ENCODE measurements at places on chromosomes 1 and 21. TPM values are rescaled to one million over a fixed set of nuclear protein-coding genes. Genes with fewer than 3 reads are reported as not detected.
A peak's percentile ranks its signal among the peaks of the same experiment; 100 is the strongest.

DNA sequence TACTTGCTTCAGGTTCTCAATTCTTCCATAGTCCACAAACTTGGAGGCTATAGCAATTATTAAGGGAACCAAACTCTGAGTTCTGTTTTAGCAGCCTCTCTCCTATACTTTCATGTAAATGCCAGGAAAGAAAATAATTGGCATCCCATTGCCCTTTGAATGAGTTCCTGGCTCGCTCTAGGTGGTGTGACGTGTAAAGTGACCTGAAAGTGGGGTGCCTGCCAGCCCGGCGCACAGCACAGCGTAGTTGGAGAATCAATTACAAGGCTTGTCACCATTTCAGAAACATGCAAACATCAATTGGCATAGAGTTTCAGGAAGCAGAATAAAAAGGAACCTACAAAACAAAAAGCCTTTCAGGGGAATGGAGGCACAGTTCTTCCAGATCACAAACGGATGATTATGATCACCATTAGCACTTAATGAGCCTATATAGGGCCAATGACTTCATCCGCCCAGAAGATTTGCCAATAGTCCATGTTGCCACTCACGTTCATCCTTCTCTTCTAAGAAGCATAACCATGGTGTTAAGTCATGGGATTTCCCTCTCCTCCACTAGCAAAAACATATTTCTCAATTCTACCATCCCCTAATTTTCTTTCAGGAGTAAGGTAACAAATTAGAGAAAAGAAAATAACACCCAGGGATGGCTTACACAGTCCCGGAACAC is 354.6 kb upstream of the ADGRL2 start:
- no peak for DNase-seq

- no peak for DNase-seq
Measured at GRCh38 chr21:44749116-44749758, 37.9 kb upstream of the TSPEAR start.

- peak; percentile 64 for DNase-seq
Measured at GRCh38 chr1:101122452-101123166, 97.0 kb upstream of the DPH5 start.

- DNase-seq: no peak
Measured at GRCh38 chr1:221543529-221544120, 198.3 kb downstream of the DUSP10 start.

DNA sequence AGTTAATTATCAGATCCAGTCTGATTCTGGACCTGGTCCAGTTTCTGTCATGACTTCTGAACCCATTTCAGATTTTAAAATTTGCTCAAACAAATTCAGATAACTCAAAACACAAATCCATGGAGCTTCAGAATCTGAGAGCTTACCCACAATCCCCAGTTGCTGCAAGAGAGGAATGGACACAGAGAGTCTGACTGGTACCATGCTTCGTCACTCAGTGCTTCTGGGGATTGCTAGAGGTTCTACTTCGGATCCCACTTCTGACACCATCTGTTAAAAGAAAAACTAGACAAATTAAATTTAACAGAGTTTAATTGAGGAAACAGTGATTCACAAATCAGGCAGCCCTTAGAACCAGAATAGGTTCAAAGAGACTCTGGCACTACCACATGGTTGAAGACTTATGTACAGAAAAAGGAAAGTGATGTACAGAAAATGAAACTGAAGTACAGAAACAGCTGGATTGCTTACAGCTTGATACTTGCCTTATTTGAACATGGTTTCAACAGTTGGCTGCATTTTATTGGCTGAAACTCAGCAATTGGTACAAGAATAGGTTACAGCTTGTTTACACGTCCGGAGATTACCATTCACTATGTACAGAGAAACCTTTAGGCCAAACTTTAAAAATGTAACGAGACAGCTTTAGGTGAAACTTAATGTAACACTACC is 60.7 kb upstream of the TEKT2 start:
- DNase-seq: no peak

Gene IQCC
- total RNA-seq: 2.0 TPM

Gene PROX1
- not detected for total RNA-seq

- no peak for DNase-seq
Measured at GRCh38 chr1:115493834-115494233, 147.9 kb upstream of the VANGL1 start.

Data from CD8-positive, alpha-beta T cell (primary cell).